Prostate gland (tissue), 2 donors: ENCODE measurements at places on chromosomes 2 and 18. TPM values are rescaled to one million over a fixed set of nuclear protein-coding genes. Genes with fewer than 3 reads are reported as not detected.

GRCh38 chr2:155379494-155379893 lies 681.0 kb downstream of the KCNJ3 start:
- no peak overlapping the region for H3K27ac ChIP-seq
- no peaks in the 10 kb centered on the region for H3K4me1 ChIP-seq
- no peaks in the 10 kb centered on the region for H3K27me3 ChIP-seq
- no peak for DNase-seq
- no peak overlapping the region for H3K4me3 ChIP-seq

DNA sequence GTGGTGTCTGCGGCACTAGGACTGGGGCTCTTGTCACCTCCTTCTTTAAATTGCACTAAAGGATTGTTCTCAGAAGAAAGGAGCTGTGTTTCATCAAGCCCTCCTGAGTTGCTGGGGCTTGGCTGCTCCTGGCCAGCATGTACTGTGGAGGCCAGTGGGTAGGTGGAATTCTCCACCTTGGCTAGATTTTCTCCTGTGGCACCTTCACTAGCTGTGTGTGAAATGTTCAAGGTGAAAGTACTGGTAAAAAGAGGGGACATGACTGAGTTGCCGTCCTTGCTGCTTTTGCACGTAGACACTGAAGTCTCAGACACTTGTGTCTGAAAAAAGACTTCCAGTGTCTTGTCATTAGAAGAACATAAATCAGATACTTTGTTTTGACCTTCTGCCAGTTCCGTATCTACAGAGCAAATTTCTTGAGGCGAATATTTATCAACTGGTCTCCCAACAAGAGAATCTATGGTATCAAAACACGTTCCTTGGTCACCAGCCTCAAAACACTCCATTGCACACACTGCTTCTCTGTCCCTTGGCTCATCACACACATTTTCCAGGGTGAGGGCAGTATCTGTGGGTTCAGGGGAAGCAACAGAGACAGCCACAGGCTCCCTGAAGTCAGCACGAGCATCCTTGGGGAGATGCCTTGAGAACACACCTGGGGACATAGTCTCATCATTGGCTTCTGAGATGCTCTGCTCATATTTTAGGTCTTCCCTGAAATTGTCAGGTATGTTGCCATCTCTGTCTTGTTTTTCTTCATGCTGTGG lies 91.4 kb downstream of the ALPK2 start:
- no peak overlapping the region for H3K27ac ChIP-seq
- H3K4me3 ChIP-seq: no peak overlapping the region
- DNase-seq: no peak
- H3K36me3 ChIP-seq: no peaks in the 10 kb centered on the region
- no peaks in the 10 kb centered on the region for H3K27me3 ChIP-seq

GRCh38 chr2:1599301-1600085 lies 144.8 kb downstream of the PXDN start:
- no peaks in the 10 kb centered on the region for H3K27me3 ChIP-seq
- H3K27ac ChIP-seq: no peak overlapping the region
- H3K36me3 ChIP-seq: no peaks in the 10 kb centered on the region

- H3K36me3 ChIP-seq: no peaks in the 10 kb centered on the region
- peaks cover 5% of the 10 kb centered on the region for H3K4me1 ChIP-seq
- H3K27me3 ChIP-seq: no peaks in the 10 kb centered on the region
- H3K27ac ChIP-seq: no peak overlapping the region
Observed at GRCh38 chr18:48142994-48143393, 212.5 kb upstream of the SMAD2 start.

Gene ORMDL1
- total RNA-seq: 86.7 TPM
